Stimulated activated CD4-positive, alpha-beta T cell treated with anti-CD3 and anti-CD28 coated beads, TNF-alpha, amount 100 ng/mL, for 4 hours (primary cell): ENCODE measurements at places on chromosomes 5 and 9.

DNA sequence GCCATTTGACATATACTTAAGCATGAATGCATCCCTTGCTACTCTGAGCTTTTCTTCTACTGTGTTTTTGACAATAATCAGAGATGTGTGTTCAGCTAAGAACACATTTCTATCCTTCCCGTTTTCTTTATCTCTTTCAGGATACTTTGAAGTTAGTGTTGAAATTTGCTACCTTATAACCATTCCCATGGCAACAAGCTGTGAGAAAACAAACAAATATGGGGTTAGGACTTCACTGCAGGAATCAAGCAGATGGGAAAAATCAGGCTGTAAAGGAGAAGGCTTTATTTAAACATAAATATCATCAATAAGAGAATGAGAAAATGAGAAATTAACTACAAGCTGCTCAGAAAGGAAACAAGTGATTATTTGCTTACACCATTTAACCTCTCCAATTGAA, 35.2 kb downstream of the ZCCHC9 start:
- DNase-seq, result no peak

- no peak for DNase-seq
These were observed 17.8 kb upstream of the TRAF1 start for GRCh38 chr9:120944434-120944843.

GRCh38 chr9:22722492-22722891, 275.9 kb downstream of the DMRTA1 start:
- DNase-seq, result no peak

- no peak for DNase-seq
These were observed 13.2 kb upstream of the NR4A3 start for GRCh38 chr9:99808454-99808853.

GRCh38 chr5:126961702-126962101, 68.7 kb downstream of the MARCHF3 start:
- no peak for DNase-seq

DNA sequence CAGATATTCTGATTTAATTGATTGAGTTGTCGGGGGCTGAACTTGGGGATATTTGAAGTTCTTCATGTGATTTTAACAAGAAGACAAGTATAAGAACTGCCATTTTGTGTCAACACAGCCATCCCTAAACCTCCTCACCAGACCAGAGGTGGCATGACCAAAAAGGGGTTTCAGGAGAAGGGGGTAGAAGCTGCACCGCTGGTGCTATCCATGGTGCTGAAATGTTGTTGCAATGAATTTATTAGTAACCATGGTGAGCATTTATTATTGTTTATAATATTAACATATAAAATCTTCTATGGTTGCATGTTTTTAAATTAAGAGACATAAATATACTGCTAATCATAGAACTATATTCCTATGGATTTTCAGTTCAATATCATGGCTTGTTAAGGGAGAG, 72.3 kb downstream of the GNA14 start:
- DNase-seq, result no peak

GRCh38 chr9:27530915-27531755, 1.5 kb upstream of the MOB3B start:
- DNase-seq, result no peak

GRCh38 chr9:94648185-94648584, 8.9 kb upstream of the FBP1 start:
- DNase-seq, result no peak

GRCh38 chr9:16363916-16364315, 506.6 kb downstream of the BNC2 start:
- no peak for DNase-seq

- DNase-seq, result no peak
These were observed 194.3 kb upstream of the PIK3R1 start for GRCh38 chr5:68021227-68021626.
